ENCODE measurements at places on chromosomes 7 and 10. TPM values are rescaled to one million over a fixed set of nuclear protein-coding genes. Genes with fewer than 3 reads are reported as not detected.
A peak's percentile ranks its signal among the peaks of the same experiment; 100 is the strongest.

The FHIP2A gene
- total RNA-seq = 33.4 TPM

The GJD4 gene
- not detected for total RNA-seq

The BLOC1S2 gene
- total RNA-seq = 21.0 TPM

The TCAF2 gene
- total RNA-seq = 1.9 TPM

DNA sequence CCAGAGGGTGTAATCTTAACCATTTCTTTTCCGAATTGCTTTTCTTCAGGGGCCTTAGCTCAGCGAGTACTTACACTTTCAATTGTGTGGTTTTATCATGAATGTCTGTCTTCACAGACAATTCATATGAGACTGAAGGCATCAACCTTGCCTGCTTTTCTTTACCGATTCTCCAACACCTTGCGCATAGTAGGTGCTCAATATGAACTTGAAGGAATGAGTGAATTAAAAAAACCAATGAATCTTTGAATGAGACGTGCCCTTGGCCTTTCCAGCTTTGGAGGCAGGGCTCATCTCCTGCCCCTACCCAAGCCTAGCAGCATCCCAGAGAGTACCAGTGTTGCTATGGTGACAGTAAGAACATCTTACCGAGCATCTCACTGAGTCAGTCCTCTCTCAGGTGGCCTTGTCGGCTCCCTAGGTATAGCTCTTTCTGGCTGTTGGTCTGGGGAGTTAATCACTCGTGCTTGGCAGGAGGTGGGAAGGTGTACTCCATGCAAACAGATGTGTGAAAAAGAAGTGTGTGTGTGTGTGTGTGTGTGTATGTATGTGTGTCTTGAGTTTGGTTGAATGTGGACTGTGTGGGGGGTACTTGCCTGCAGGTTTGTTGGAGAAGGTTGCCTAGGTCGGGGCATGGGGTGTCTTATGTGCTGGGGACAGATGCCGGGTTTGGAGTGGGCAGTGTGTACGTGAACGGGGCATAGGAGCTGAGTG is 107.7 kb downstream of the C10orf105 start:
- no peak for ATAC-seq

GRCh38 chr7:86248977-86249376 is 394.7 kb upstream of the GRM3 start:
- ATAC-seq = no peak

GRCh38 chr10:310371-310770 is 175.1 kb downstream of the ZMYND11 start:
- ATAC-seq = no peak

GRCh38 chr7:92798517-92799249 is 37.7 kb downstream of the CDK6 start:
- no peak for ATAC-seq

DNA sequence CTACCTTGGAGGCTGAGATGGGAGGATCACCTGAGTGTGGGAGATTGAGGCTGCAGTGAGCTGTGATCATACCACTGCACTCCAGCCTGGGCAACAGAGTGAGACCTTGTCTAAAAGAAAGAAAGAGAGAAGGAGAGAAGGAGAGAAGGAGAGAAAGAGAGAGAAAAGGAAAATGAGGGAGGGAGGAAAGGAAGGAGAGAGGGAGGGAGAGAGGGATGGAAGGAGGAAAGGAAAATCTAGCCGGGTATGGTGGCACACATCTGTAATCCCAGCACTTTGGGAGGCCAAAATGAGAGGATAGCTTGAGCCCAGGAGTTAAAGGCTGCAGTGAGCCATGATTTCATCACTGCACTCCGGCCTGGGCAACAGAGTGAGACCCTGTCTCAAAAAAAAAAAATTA is 42.9 kb upstream of the GTF2IRD1 start:
- no peak for ATAC-seq

- peak; percentile 11 for ATAC-seq
These were observed 9.5 kb upstream of the C10orf95 start for GRCh38 chr10:102460836-102461186.

- ATAC-seq = no peak
These were observed 945.5 kb downstream of the SORCS3 start for GRCh38 chr10:105586451-105587098.

DNA sequence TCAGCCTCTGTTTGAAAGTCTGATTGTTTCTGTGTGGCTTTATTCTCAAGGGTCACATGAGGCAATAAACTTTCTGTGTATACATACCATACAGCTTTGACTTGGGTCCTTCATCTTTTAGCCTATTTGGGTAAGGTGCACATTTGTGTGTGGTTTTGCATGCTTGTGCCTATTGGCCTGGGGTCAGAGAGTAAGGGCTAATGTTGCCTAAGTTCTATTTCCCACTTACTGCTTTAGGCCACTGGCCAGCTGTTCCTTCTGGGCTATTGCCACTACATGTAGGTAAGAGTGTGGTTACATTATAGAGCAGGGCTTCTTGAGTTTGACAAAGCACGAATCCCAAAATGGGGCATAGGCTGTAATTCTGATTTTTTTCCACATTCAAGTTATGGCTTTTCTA is 21.8 kb downstream of the BBIP1 start:
- ATAC-seq = no peak
